Stimulated activated CD4-positive, alpha-beta T cell treated with anti-CD3 and anti-CD28 coated beads, Interleukin-2, amount 100 ng/mL, for 24 hours (primary cell): ENCODE measurements at places on chromosomes 12 and 14.

- DNase-seq, result no peak
These were observed 6.7 kb upstream of the LMO3 start for GRCh38 chr12:16612647-16613046.

DNA sequence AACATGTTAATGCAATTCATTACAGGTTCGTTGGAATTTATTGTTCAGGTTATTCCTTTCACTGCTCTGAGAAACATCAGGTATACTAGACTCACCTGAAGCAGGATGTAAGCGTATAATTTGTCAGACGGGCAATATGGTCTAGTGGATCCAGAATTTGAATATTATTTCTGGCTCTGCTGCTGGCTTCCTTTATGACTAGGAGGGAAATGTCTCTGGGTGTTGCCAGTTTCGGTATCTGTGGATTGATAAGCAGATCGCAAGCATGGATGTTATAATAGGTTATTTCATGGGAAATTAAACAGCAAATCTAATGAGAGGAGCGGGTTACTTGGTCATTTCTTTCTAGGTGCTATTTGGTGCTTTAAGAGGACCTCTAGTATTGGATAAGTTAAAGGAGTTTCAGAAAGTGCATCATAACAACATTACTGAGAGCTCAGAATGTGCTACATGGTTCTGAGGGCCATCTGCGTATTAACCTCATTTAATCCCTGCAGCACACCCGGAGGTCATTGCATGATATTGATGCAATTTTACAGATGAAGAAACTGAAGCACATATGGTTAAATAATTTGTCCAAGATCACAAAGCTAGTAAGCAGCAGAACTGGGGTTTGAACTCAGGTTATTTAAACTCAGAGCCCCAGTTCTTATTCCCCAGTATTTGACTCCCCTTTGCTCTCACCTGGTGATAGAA lies 47.3 kb upstream of the BCAT1 start:
- no peak for DNase-seq

GRCh38 chr14:49033131-49033530 lies 553.0 kb downstream of the RPS29 start:
- DNase-seq, result no peak

GRCh38 chr14:44804391-44804790 lies 157.4 kb downstream of the KLHL28 start:
- no peak for DNase-seq

- DNase-seq, result no peak
These were observed 21.5 kb downstream of the ANAPC5 start for GRCh38 chr12:121330692-121331091.

DNA sequence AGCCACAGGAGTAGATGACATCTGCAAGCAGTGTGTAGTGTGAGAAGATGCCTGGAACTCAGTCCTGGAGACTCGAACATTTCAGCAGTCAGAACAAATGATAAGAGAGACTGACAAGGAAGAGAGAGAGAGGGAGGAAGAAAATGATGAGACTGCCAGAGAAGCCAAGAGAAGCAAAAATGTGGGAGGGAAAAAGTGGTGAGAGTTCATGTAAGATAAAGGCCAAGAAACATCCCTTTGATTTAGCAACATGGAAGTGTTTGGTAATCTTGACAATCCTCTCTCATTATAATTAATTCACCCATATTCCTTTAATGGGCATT lies 42.6 kb downstream of the LIMA1 start:
- DNase-seq, result no peak

DNA sequence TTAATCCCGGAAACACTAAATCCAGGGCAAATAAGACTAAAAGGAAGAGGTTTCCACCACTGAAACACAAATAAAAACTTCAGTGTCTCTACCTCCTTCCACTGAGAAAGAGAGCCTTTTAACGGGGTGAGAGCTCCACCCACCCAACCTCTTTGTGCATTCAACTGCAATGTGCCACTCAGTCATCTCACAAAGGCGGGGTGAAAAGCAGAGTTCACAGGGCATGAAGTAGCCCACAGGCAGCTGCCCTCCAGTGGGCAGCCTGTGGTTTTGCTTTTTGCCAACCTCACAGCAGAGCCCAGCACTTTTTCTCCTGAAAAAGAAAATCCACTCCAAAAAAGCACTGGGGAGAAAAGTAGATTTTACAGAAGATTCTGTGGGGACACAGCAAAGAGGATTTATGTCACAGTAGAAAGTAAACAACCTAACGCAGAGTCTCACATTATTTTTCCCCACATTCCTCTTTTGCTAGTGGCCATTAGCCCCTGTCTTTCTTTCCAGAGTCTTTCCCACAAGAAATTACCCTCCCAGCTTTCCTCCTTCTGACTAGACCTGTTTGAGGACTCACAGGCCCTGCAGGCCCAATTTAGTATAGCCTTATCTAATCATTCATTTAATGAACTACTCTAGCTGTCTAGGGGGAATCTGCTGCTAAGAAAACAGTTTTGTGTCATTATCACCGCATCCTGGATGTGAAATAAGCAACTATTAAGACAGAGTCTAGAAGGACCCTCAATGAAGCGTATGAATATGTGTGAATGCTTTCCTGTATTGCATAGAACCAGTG lies 753.8 kb upstream of the FOXG1 start:
- no peak for DNase-seq

DNA sequence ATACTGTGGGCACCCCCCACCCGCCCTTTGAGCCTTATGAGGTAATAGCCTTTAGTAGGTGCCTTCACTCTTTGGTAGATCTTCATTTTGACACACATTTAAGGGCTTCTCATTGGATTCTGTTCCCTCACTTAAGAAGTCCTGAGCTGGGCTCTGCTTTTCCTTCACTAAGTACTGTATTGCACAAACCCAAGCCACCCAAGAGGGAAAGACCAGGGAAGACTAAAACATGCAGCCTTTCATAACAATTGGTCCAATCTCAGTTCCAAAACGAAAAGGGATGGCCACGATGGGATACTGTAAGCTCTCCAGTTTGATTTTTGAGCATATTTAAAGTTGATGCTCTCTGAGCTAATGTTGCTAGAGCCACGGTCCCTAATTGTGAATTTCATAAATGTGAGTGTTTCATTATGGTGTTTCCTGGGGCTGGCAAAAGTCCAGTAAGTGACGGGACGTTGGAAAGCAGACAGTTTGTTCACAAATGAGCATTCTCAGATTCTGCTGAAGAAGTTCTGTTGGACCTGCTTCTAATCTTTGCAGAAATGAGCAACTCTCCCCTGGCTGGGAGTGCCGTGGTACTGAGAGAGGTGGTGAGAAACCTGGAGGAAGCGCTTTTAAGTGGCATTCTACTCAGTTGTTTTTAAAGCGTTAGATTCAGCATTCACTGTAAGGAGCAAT lies 9.4 kb downstream of the SSPN start:
- DNase-seq, result no peak

GRCh38 chr14:76673261-76673660 lies 88.0 kb upstream of the VASH1 start:
- no peak for DNase-seq

DNA sequence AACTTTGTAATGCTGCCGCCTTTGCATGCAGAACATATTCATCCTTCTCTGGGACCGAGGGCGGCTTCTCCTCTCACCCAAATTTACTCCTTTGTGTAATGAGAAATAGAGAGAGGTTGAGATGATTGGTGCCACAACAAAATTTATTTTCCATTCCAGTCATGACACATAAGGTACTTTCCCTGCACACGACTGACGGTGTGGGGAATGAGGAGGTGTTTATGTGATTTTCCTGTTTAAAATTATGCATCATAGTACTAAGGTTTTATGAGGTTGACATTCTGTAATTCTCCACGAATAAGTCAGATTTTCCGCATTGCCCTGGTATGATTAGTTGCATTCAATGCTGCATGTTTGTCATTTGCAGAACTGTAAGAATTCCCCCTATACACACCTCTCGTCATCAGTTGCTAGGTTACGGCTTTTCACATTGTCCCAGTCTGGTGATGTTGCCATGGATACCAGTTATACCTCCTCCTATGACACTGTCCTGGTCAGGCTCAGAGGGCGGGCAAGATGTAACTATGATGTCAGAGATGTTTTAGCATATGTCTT lies 23.1 kb downstream of the BICDL1 start:
- peak; percentile 81 for DNase-seq

- DNase-seq, result no peak
These were observed 201.3 kb downstream of the PCNX1 start for GRCh38 chr14:71108398-71109119.

DNA sequence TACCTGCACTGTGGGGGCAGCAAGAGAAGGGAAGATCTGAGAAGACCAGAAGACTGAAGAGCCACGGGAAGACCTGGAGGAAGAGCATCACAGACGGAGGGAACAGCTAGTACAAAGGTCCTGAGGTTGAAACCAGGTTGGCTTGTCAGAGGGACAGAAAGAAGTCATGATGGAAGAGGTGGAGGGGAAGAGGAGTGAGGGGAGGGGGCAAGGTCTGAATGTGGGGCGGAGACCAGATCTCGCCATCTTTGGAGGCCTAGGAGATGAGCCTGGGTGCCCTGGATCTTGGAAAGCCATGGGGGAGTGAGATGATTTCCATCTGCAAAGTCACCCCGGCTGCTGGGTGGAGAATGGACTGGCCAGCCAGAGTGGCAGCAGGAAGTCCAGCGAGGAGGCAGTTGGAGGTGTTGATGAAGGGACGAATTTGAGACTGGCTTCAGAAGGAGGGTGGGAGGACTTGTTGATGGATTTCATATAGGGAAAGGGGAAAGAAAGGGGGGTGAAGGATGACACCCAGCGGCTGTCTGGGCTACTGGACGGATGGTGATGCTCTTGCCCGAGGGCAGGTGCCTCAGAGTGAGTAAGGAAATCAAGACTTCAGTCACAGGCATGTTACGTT lies 14.6 kb upstream of the UBC start:
- DNase-seq, result no peak

DNA sequence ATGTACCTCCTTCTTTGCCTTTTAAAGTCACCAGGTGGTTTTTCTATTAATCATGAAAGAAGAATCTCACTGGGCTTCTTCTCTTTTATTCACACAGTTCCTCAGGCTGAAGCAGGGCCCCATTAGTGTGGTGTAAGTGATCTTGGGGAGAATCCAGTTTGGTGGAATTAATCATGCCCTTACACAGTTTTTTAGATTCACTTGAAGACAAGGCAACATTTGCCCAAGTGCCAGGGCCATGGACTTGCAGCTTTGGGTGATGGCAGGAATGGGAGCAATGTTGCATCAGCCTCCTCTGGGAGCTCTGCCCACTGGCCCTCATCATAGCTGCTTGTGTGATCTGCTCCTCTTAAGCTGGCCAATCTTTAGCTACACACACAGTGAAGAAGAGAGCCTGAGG lies 33.8 kb downstream of the KCNK10 start:
- DNase-seq, result no peak
